ENCODE measurements at places on chromosomes 5 and 9.

- no peaks in the 10 kb centered on the region for H3K27me3 ChIP-seq
- no peak overlapping the region for H3K27ac ChIP-seq
- H3K4me3 ChIP-seq: no peak overlapping the region
- DNase-seq: no peak
- H3K36me3 ChIP-seq: no peaks in the 10 kb centered on the region
Observed at GRCh38 chr9:84413301-84413700, 72.7 kb upstream of the SLC28A3 start.

DNA sequence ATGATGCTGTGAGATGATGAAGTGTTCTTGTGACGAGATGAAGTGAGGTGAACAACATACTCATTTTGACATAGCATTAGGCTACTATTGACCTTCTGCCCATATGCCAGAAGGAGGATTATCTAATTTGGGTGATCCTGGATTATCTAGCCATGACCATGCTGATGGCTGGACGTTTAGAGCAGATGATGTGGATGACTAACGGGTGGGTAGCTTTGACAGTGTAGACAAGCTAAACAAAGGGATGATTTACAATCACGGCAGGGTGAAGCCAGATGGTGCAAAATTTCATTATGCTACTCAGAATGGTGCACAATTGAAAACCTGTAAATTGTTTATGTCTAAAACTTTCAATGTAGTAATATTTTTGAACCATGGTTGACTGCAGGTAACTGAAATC is 2403.4 kb upstream of the ACO1 start:
- H3K4me1 ChIP-seq: no peaks in the 10 kb centered on the region
- H3K4me3 ChIP-seq: no peak overlapping the region
- no peak overlapping the region for H3K27ac ChIP-seq

- H3K4me1 ChIP-seq: peaks cover 17% of the 10 kb centered on the region
- no peak for DNase-seq
- no peak overlapping the region for H3K4me3 ChIP-seq
- no peak overlapping the region for H3K27ac ChIP-seq
Observed at GRCh38 chr9:109039539-109039938, 26.2 kb upstream of the CTNNAL1 start.

GRCh38 chr5:9515436-9515835 is 30.4 kb downstream of the SEMA5A start:
- H3K36me3 ChIP-seq: no peaks in the 10 kb centered on the region
- no peaks in the 10 kb centered on the region for H3K27me3 ChIP-seq

DNA sequence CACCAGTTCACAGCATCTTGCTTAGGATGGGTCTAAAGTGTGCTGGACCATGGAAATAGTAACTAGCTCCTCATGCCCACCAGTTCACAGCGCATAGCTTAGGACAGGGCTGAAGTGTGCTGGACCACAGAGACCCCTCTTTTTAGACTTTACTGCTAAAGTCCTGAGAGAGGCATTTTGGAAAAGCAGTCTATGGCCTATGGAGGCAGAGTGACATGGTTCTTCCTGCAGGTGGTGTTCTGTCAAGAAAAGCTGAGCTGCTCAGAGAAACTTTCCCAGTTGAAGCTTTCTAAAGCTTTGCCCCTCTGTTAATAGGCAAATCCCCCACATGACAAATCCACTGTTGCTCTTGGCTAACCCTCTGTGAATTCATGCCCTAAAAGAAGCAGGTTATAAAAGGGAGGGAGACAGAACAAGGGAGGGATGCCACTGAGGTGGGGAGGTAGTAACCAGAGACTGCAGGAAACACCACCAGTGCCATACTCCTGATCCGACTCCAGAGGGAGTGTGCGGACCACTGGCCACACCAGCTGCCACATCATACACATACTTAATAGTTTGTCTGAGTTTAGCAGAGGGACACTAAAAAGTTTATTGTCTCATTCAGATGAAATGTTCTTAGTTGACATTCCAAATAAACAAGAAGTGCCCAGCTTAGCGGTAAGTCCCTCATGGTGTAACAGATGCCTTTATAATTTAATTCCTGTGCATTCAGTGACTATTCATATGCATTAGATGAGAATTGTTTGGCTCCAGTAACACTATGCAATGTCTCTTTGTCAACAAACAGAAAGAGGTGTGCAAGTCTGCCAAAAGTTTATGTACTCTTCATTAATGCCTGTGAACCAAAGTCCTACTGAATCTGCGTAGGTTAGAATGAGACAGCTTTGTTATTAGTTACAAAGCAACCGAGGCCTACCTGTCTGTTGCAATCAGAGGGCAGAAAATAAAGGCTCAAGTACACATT is 236.2 kb upstream of the NFIL3 start:
- no peak for DNase-seq
- no peaks in the 10 kb centered on the region for H3K36me3 ChIP-seq
- H3K27me3 ChIP-seq: peaks cover 19% of the 10 kb centered on the region
- no peak overlapping the region for H3K27ac ChIP-seq

DNA sequence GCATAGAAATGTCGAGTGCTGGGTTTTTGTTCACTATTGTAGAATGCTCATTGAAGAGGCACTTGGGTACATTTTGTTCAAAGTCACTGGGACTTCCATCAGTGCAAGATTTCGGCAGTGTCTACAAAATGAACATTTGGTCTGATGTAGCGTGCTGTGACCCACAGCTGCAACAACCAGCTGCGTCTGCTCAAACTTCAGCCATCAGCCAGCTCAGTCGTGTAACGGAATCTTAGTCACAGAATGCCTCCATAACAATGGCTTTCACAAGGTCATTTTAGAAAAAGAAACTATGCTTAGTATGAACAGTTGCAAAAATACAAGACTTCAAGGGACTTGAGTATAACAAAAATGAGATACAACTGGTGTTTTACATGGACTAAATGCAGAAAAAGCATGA is 828.1 kb upstream of the GRAMD2B start:
- no peak overlapping the region for H3K27ac ChIP-seq
- H3K36me3 ChIP-seq: no peaks in the 10 kb centered on the region
- no peaks in the 10 kb centered on the region for H3K27me3 ChIP-seq
- H3K4me3 ChIP-seq: no peak overlapping the region
- DNase-seq: no peak

GRCh38 chr9:2018162-2018643 is 3.1 kb downstream of the SMARCA2 start:
- no peaks in the 10 kb centered on the region for H3K27me3 ChIP-seq
- no peak for DNase-seq
- H3K27ac ChIP-seq: peak overlapping the region; percentile 94

DNA sequence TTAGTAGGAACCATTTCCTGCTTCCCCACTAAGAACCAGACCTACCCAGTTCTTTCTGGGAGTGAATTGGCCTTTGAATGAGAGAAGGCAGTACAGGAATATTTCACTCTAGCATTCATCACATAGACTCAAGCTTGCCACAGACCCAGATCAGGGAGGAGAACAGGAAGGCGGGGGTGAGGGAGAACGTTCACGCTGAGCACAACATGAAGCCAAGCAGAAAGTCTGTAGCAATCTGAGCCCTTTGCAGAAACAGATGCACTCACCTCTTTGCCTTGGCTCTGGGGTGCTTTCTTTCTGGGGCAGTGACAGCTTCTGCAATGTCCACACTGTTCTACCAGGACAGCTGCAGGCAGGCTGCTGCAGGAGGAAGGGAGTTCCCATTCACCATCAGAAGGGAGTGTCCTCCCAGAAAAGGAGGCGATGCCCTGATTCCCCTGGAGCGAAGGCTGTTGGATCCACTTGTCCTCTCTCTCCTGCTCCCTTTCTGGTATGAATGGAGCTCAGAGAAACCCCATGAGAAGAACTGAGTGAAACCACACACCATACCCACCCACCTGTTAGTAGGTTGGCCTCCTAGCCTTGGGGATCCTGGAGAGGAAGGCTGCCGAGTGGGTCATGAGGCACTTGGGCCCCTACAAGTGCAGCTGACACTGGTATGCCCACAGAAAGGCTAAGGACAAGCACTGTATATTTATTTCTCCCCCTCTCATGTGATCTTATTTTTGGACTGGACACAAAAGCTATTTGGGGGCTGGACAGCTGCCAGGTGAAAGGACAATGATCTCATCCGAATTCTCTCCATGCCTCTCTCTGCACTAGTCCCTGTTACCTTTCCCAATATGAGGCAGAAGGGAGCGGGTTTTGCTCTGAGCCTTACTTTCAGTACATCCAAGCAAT is 11.7 kb upstream of the FGF1 start:
- peaks cover 25% of the 10 kb centered on the region for H3K4me1 ChIP-seq
- no peaks in the 10 kb centered on the region for H3K27me3 ChIP-seq
- no peaks in the 10 kb centered on the region for H3K36me3 ChIP-seq
- H3K4me3 ChIP-seq: no peak overlapping the region
- H3K27ac ChIP-seq: peak overlapping the region; percentile 20

DNA sequence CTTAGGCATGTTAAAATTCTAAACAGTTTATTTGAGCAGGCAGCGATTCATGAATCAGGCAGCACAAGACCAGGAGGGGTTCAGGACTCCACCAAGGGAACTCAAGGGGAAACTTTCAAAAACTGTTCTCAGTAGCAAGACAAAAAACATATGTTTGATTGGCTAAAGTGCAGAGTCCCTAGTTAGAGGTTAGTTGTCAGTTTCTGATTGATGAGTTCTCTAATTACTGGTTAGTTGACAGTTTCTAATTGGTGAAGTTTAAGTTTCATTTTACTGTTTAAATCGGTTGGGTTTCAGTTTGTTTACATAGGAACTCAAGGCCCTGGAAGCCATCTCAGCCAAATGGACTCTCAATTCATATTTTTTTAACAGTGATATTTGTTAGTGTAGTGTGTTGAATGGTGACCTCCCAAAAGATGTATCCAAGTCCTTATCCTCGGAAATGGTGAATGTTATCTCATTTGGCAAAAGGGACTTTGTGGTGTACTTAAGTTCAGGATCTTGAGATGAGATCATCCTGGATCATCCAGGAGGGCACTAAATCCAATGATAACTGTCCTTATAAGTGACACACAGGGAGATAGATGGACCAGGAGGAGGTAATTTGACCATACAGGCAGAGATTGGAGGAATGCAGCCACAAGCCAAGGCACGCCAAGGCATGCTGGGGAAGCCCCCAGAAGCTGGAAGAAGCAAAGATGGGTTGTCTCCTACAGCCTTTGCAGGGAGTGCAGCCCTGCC is 219.2 kb upstream of the RAI14 start:
- DNase-seq: no peak
- H3K4me1 ChIP-seq: no peaks in the 10 kb centered on the region
- no peaks in the 10 kb centered on the region for H3K36me3 ChIP-seq
- no peak overlapping the region for H3K4me3 ChIP-seq
- no peaks in the 10 kb centered on the region for H3K27me3 ChIP-seq
- H3K27ac ChIP-seq: no peak overlapping the region

GRCh38 chr5:178422400-178422775 is 167.8 kb downstream of the COL23A1 start:
- DNase-seq: no peak
- peaks cover 44% of the 10 kb centered on the region for H3K4me1 ChIP-seq
- H3K27ac ChIP-seq: no peak overlapping the region
- no peaks in the 10 kb centered on the region for H3K36me3 ChIP-seq

DNA sequence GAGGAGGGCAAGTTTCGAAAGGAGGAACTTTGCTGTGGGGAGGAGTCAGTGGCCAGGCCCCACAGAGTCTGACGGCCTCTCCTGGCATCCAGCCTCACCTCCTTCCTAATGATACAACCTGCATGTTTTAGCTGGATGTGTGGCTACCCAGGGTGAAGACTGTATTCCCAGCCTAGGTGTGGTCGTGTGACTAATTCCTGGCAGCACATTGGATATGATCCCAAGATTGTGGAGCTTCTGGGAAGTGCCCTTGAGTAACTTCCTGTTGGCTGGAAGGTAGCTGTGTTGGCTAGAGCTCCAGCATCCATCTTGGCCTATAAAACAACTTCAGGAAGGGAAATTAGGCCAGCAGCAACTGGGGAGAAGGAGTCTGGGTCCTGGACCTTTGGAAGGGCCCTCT is 19.0 kb upstream of the LPCAT1 start:
- no peak for DNase-seq
- no peaks in the 10 kb centered on the region for H3K36me3 ChIP-seq
- H3K27me3 ChIP-seq: peaks cover 4% of the 10 kb centered on the region

DNA sequence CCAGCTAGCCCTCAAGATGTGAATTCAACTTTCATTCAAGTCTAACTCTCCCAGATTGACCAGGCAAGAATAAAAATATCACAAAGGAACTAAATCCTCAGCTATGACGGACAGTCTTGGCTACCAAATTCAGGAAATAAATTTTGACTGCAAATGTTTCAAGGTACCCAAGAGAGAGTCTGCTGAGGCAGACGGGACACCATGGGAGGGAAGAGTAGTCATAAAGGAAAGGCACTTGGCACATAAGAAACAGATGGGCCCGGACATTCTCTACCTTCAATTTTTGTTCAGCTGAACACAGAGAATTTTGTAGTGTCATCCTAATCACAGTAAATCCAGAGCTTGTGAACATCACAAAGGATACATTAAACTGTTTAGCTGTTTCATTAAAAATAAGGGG is 390.0 kb downstream of the DTWD2 start:
- no peak overlapping the region for H3K4me3 ChIP-seq
- H3K27me3 ChIP-seq: no peaks in the 10 kb centered on the region
- H3K4me1 ChIP-seq: no peaks in the 10 kb centered on the region
- no peaks in the 10 kb centered on the region for H3K36me3 ChIP-seq
- no peak overlapping the region for H3K27ac ChIP-seq
- DNase-seq: no peak

DNA sequence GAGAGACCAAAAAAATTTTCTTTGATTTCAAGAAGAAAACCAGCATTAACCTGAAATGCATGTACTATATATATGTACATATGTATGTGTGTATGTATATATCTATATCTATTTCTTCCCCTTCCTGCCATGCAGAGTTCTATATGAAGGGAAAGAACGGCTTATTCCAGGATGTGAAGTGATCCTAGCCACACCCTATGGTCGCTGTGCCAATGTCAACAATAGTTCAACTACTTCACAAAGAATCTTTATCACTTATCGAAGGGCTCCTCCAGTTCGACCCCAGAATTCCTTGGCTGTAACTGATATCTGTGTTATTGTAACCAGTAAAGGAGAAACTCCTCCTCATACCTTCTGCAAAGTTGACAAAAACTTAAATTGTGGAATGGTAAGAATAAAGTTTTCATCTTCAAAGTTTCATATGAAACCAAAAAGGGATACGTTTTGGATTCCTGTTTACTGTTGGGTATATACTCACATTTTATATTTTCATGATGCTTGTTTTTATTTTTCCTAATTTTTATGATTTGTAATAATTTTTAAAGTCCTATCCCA is 56.2 kb downstream of the DENND4C start:
- DNase-seq: no peak
- H3K4me3 ChIP-seq: no peak overlapping the region
- H3K27ac ChIP-seq: peak overlapping the region; percentile 39
- H3K4me1 ChIP-seq: peaks cover 46% of the 10 kb centered on the region
- H3K27me3 ChIP-seq: no peaks in the 10 kb centered on the region

- H3K4me1 ChIP-seq: peaks cover 8% of the 10 kb centered on the region
- no peaks in the 10 kb centered on the region for H3K27me3 ChIP-seq
- DNase-seq: no peak
- H3K4me3 ChIP-seq: no peak overlapping the region
- H3K36me3 ChIP-seq: peaks cover 11% of the 10 kb centered on the region
Observed at GRCh38 chr9:96555567-96556386, 63.9 kb downstream of the CDC14B start.

- DNase-seq: no peak
- no peak overlapping the region for H3K4me3 ChIP-seq
- peak overlapping the region; percentile 58 for H3K27ac ChIP-seq
Observed at GRCh38 chr5:160289721-160290120, 22.6 kb downstream of the CCNJL start.

- peak overlapping the region; percentile 93 for H3K27ac ChIP-seq
- H3K36me3 ChIP-seq: peaks cover 7% of the 10 kb centered on the region
- H3K4me1 ChIP-seq: peaks cover 13% of the 10 kb centered on the region
Observed at GRCh38 chr5:60945813-60946187, 795 bp downstream of the NDUFAF2 start.
